Epithelial cell of umbilical artery (primary cell): ENCODE measurements at places on chromosomes 5 and 9. TPM values are rescaled to one million over a fixed set of nuclear protein-coding genes. Genes with fewer than 3 reads are reported as not detected.

Gene ELOVL7
- total RNA-seq: under 0.01 and 0.61 TPM in 2 replicates

Gene NOTCH1
- 69.9 and 99.1 TPM in 2 replicates for total RNA-seq

Gene KIF4B
- 0.30 and 0.32 TPM in 2 replicates for total RNA-seq

Gene CYLC2
- total RNA-seq: not detected in 2 replicates

Gene NOXA1
- 0.46 and 0.65 TPM in 2 replicates for total RNA-seq

Gene SLCO6A1
- total RNA-seq: not detected in 2 replicates

Gene ENTREP1
- total RNA-seq: 1.6 and 3.0 TPM in 2 replicates

Gene LEAP2
- total RNA-seq: not detected in 2 replicates

Gene GLRA1
- not detected in 2 replicates for total RNA-seq

Gene CCNO
- 0.32 TPM in 1 of 2 replicates, not detected in the other for total RNA-seq

Gene ZBED3
- total RNA-seq: 2.3 and 2.6 TPM in 2 replicates

Gene TMEM232
- 1.3 and 1.5 TPM in 2 replicates for total RNA-seq
